ENCODE measurements at places on chromosomes 2 and 18.

DNA sequence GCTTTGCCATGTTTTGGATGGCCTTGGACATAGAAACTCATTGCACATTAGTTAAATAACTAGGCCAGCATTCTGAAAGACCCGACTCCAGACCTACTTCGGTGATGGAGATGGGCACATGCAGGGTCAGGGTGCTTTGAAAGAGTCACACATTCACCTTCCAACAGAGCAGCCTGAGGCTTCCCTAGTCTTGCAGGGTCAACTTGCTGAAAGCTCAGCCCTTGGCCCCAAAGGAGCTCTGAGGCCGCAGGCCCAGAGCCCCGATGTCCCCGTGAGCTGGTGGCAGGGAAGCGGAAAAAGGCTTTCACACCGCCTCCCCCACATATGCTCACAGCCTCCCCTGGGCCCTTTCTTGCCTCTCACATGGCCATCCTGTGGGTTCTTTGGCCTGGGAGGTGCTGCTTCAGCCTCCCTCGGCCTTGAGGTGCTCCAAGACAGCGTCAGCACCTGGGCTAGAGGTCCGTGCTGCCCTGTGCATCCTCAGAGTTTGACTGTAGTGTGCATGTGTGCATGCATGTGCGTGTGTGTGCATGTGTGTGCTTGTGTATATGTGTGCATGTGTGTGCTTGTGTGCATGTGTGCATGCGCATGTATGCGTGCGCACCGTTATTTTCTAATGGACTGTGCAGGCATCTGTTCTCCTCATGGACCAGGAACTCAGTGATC is 21.6 kb downstream of the LDLRAD4 start:
- DNase-seq = no peak

DNA sequence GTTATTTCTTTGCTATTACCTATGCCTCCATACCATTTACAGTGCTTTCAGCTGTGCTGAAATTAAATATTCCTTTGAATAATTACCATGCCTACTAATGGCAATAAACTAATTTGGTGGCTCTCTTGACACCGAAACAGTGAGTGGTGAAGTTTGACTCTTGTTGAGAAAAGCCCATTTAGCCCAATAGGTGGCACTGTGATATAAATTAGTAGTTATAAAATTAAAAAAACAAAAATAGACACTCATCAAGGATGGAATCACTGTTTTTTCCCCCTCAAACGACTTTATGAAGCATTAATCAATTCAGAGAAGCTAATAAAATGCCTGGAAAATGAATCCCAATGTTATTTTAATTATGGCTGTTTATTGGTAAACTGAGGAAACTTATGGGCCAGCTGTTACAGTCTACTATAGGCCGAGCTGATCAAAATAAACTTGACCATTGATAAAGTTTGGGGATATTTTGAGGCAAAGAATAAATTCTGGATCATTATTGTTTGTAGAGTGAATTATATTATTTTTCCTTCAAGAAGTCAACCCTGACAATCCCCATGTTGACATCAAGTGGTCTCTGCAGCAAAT is 339.6 kb downstream of the TRIB2 start:
- DNase-seq = no peak

DNA sequence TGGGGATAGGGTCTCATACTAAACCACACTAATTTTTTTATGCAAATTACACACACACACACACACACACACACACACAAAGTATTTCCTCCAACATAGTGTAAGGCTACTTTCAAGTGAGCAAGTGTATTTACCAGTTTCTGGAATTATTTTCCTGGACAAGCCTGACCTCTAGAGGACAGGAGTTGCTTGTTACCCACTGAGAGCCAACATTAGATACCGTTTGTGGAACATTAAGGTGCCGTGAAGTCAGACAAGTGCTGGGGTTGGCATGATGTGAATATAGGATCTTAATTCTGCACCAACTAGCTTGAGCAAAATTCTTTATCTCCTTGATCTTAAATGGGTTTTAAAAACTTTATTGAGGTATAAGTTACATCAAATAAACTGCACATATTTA is 39.3 kb upstream of the SERPINB2 start:
- no peak for DNase-seq

DNA sequence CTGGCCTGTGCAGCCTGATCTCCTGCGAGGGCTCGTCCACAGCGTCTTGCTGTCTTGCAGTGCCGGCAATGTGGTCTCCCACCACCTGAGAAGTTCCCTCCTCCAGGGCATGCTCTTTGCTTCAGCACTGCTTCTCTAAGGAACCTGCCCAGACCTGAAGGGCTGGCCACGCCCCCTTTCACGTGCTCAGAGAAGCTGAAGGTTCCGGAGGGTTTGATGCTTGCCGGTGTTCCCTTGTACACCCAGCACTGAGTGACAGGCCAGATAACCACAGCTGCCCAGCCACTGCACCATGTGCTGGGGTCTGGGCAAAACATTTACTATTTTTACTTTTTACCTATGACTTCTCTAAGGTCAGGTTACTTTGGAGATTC is 1.7 kb upstream of the POLR2D start:
- peak; percentile 84 for DNase-seq

- peak; percentile 59 for DNase-seq
These were observed 56.2 kb upstream of the ROCK1 start for GRCh38 chr18:21167641-21168377.

DNA sequence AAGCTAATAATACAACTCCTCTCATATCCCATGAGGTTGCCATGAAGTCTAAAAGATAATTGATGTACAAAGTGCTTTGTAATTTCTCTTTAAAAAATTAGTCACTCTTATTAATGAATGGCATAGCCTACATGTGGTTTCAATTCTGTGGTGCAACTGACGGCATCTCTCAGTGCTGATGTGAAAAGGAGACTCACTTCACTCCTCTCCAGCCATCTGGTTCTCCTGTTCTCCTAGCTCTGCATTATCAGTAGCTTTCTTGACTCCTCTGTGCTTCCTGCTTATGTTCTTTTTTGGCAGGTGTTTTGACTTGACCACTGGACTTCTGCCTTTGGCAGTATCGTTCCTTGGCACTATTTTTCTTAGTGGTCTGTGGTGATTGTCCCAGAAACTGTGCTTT is 134.9 kb upstream of the ZFP36L2 start:
- no peak for DNase-seq

DNA sequence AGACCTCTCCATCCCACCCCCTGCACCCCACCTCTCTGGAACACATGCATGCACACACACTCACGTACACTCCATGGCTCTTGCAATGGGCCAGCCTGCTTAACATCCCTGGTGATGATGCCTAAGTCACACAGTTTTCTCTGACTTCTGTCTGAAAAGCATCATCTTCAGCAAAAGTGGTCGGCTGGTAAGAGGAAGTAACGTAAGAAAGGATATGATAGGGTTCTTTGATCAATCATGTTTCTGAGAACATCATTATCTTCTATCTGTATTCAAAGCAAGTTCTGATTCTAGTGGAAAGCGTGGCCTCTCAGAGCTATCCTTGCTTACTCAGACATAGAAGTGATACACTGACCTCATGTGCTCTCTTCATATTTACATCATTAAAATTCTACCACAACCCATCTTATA is 11.4 kb upstream of the NDUFV2 start:
- no peak for DNase-seq

GRCh38 chr18:58042826-58043490 is 1.1 kb upstream of the NEDD4L start:
- no peak for DNase-seq

DNA sequence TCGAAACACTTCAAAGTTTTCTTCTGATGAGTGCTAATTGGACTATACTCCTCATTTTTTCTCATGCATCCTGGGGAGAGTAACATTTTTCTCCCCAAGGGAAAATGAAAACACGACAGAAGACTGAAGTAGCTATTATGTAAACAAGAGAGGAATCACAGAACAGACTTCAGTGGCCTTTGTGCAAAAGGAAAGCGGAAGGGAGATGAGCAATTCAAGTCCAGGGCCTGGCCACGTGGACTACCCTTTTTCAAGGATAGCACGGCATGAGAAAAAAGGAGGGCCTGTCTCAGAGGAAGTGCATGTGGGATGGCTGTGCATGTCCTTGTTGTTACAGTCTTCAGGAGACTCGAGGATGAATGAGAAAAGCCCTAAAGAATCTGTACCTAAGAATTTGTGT is 43.8 kb upstream of the KCNE4 start:
- no peak for DNase-seq

GRCh38 chr2:9391961-9392720 is 31.2 kb downstream of the ITGB1BP1 start:
- no peak for DNase-seq

GRCh38 chr18:5103286-5103685 is 93.8 kb downstream of the AKAIN1 start:
- DNase-seq = no peak

- DNase-seq = no peak
These were observed 911.2 kb upstream of the PIK3C3 start for GRCh38 chr18:41043876-41044275.

DNA sequence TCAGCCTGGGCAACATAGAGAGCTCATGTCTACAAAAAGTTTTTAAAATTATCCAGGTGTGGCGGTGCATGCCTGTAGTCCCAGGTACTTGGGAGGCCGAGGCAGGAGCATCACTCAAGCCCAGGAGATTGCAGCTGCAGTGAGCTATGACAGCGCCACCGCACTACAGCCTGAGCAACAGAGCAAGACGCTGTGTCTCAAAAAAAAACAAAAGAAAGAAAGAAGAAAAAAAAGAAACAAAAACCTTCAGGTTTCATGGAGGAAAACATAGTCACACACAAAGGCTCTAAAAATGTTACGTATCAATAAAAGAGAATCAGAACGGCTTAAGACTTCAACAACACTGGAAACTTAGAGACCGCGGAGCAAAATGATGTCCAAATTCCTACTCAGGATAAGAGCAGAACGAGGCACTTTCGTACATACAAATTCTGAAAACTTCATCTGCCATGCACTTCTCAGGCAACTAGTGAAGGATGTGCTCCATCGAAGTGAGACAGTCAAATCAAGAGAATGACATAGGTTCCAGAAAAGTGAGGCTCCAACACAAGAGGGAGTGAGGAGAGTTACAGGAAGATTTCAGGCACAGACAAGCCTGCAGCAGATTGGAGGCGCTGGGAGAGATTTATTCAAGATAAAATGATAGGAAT is 4.4 kb downstream of the HDLBP start:
- DNase-seq = no peak

DNA sequence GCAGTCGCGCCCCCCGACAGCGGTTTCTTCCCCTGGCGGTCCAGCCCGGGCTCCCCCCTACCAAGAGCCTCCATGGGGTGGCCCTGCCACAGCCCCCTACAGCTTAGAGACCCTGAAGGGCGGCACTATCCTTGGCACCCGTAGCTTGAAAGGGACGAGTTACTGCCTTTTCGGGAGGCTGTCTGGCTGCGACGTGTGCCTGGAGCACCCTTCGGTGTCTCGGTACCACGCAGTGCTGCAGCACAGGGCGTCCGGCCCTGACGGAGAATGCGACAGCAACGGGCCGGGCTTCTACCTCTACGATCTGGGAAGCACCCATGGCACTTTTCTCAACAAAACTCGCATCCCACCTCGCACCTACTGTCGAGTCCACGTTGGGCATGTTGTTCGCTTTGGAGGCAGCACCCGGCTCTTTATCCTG is 475 bp downstream of the SLC4A1AP start:
- no peak for DNase-seq

DNA sequence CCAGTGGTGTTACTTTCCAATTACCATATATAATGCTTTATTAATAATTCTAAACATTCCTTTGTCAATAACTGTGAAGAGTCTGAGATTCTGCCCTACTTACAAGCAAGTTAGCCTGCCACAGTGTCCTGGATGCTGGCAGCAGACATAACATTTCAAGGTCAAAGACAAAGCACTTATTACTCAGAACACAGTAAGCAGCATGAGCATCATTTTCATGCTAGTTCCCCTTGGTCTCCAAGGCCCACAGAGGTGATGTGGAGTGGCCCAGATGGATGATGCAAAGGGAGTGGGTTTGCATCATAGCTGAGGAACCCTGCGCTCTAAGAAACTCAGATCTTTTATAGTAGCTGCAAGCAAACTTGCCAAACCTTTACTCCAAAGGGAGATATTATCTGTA is 349.7 kb downstream of the ZEB2 start:
- DNase-seq = no peak

- DNase-seq = no peak
These were observed 35.7 kb downstream of the STEAP3 start for GRCh38 chr2:119259296-119259860.

DNA sequence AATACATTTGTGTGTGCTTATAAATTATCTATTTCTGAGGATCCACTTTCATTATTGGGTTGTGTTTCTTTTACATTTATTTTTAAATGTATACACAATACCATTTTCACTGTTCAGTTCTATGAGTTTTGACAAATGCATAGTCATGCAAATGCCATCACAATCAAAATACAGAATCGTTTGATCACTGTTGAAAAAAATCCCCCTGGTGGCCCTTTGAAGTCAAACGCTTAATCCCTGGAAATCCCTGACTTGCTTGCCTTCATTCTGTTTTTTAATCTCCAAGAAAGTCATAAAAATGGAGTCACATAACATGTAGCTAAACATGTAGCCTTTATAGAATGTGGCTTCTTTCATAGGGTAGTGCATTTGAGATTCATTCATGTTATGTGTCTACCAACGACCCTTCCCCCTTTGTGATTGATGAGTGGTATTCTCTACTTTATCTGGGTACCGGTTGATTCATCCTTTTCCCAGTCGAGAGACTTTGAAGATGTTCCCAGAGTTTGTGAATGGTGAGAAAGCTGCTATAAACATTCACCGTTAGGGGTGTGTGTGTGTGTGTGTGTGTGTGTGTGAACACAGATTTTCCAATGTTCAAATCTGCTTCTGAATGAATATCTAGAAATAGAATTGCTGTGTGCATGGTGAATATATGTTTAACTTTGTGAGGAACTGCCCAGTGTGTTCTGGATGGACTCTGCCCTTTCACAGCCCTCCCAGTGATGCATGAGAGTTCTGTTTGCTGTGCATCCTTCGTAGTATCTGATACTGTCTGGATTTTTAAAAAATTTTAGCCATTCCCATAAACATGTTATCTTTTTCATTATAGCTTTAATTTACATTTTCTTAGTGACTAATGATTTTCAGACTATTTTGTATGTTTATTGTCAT is 173.6 kb downstream of the GALR1 start:
- no peak for DNase-seq

- no peak for DNase-seq
These were observed 20.0 kb upstream of the LANCL1 start for GRCh38 chr2:210496512-210496911.

DNA sequence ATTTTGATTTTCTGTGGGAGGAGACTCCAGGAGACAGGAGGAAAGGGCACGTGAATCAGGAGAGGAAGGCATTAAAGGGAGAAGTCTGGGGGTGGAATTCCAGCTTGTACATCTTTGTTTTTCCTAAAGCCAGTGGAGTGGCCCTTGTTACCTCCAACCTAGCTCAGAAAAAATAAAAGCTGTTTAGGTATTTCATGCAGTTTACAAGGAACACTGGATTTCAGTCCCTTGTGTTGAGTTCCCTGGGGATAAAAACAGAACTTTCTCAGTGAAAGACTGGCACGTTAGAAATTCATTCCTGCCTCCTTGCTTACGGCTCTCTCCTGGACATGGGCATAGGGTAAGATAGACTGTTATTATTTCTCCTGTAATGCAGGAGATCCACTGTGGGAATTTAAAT is 170.2 kb downstream of the ZEB2 start:
- no peak for DNase-seq

All from colonic mucosa (tissue), 4 donors.